ENCODE measurements at places on chromosomes 2 and 18. TPM values are rescaled to one million over a fixed set of nuclear protein-coding genes. Genes with fewer than 3 reads are reported as not detected.

The CLIP4 gene
- total RNA-seq: 64.2 TPM

The RALB gene
- 53.6 TPM for total RNA-seq

The ANO7 gene
- 0.36 TPM for total RNA-seq

The TANC1 gene
- 12.9 TPM for total RNA-seq

The DCDC2C gene
- not detected for total RNA-seq

- no peak overlapping the region for H3K4me3 ChIP-seq
- peaks cover 29% of the 10 kb centered on the region for H3K36me3 ChIP-seq
- no peak for DNase-seq
- no peak overlapping the region for H3K27ac ChIP-seq
- H3K27me3 ChIP-seq: no peaks in the 10 kb centered on the region
Measured at GRCh38 chr2:99569386-99569785, 79.6 kb upstream of the REV1 start.

DNA sequence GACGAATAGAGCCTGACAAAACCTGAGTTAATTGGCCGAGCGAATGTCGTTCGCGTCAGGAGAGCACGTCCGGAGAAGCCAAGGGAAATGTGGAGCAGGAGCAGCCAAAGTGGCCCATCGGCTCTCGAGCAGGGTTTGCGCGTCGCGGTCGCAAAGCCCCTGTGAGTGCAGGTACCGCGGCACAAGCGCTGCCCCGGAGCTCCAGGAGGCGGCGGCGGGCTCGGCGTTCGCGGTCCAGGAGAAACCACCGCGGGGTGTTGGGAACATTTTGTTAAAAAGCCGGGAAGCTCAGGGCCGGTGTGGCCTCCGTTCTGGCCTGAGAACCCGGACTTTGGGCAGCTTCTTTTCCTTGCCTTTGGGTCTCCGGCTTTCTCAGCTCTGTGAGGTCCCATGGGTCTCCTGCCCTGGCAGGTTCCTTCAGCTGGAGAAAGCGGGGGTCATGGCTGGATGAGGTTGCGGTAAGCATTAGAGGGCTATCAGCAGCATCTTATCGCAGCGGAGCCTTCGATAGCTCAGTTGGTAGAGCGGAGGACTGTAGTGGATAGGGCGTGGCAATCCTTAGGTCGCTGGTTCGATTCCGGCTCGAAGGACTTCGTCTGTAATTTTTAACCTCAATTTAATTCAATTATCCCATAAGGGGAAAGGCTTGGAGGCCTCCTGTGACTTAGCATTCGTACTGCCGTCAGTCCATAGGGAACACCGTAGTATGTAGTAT lies 1.0 kb upstream of the AGBL5 start:
- peaks cover 5% of the 10 kb centered on the region for H3K4me1 ChIP-seq
- H3K4me3 ChIP-seq: peak overlapping the region; percentile 78
- H3K36me3 ChIP-seq: peaks cover 14% of the 10 kb centered on the region
- DNase-seq: peak; percentile 98

GRCh38 chr18:74476140-74476539 lies 19.0 kb upstream of the DIPK1C start:
- H3K27me3 ChIP-seq: peaks cover 18% of the 10 kb centered on the region
- H3K36me3 ChIP-seq: no peaks in the 10 kb centered on the region
- no peaks in the 10 kb centered on the region for H3K4me1 ChIP-seq
- no peak overlapping the region for H3K27ac ChIP-seq
- peak; percentile 8 for DNase-seq

DNA sequence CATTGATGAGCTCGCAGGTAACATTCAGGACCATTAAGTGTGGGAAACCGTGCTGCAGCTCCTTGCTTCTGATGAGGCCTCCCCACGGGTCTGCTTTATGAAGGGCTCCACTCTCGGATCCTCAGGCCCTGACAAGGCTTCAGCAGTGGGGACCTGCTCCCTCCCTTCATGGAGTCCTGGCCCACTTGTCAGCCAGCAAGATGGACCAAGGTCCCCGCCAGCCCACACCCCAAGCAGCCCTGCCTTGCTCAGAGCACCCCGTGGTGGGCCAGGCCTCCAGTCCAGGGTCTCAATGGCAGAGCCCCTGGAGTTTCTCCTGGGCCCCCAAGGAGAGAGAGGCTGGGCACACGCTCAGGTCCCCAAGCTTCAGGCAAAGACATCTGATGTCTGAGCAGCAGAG lies 41.5 kb downstream of the CROCC2 start:
- no peaks in the 10 kb centered on the region for H3K4me1 ChIP-seq
- H3K4me3 ChIP-seq: no peak overlapping the region
- H3K27me3 ChIP-seq: peaks cover 6% of the 10 kb centered on the region
- DNase-seq: no peak

DNA sequence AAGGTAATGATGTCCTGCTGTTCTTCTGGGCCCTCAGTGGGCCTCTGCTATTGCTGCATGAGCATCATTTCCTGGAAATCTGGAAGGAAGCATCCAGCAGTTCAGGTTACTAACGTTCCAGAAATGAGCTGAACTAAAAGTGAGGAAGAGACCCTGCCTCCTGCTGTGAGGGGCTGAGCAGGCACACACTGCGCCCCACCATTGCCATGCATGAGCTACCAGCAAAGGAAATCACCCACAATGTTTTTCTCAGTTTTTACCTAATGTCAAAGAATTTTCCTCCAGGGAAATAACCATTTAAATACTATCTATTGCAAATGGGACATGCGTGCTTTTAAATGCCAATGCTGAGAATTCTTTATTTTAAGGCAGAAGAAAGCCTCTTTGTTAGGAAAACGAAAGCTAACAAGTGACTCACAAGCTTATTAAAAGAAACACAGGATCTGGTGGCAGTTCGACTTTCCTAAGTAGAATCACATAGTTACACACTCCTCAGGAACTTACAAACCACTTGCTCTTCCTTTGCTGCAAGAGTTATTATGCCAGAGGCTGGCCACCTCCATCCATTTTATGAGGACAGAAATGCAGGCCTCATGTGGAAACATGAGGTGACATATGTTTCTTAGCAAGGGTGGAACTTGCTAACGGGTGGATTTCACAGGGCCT lies 152.6 kb upstream of the TTC39C start:
- H3K27me3 ChIP-seq: no peaks in the 10 kb centered on the region
- no peaks in the 10 kb centered on the region for H3K36me3 ChIP-seq
- peak; percentile 95 for DNase-seq

DNA sequence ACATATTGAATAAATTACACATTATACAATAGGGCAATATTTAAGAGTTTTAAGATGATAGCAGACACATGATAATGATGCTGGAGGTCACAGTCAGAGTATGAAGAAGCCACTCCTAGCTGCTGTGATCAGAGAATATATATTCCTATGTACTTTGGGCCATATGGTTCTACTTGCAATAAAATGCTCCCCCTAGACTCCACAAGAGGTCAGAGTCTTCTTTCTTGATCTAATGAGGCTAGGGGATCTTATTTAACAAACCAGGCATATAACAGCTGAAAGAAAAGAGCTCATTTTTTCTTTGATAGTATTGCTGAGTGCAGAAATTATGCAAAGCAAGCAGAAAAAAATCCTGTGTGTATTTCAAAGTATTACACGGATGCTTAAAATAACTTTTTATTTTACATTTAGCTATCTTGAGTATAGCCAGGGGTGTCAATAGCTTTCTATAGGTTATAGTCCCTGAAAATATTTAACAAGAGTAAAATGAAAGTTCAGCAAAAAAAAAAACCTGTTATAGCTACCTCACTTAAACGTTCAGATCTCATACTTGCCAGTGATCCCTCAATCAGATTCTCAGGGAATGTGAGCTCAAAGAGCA lies 748.7 kb upstream of the CHAC2 start:
- no peaks in the 10 kb centered on the region for H3K4me1 ChIP-seq
- H3K27ac ChIP-seq: no peak overlapping the region
- no peak overlapping the region for H3K4me3 ChIP-seq
- no peaks in the 10 kb centered on the region for H3K27me3 ChIP-seq
- H3K36me3 ChIP-seq: no peaks in the 10 kb centered on the region
- peak; percentile 34 for DNase-seq

DNA sequence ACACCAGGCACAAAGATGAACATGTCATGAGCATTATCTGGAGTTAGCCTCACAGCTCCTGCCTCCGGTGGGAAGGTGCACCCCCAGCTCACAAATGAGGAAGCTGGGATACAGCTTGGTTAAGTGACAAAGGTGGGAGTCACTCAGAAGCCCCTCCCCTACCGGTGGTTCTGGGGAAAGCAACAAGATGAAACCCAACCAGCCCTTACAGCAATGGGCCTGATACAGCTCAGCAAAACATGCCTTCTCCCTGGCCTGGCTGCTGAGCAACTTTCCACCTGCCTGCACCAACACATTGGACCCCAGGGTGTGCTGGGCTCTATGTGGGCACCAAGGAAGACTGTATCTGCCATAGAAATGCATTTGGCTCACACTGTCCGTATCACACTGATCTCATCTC lies 113.2 kb downstream of the GYPC start:
- no peak overlapping the region for H3K27ac ChIP-seq
- H3K36me3 ChIP-seq: no peaks in the 10 kb centered on the region
- no peaks in the 10 kb centered on the region for H3K4me1 ChIP-seq
- H3K4me3 ChIP-seq: no peak overlapping the region

GRCh38 chr18:38450876-38451275 lies 885.3 kb upstream of the CELF4 start:
- no peaks in the 10 kb centered on the region for H3K36me3 ChIP-seq
- H3K27me3 ChIP-seq: no peaks in the 10 kb centered on the region
- H3K4me3 ChIP-seq: no peak overlapping the region
- DNase-seq: no peak

DNA sequence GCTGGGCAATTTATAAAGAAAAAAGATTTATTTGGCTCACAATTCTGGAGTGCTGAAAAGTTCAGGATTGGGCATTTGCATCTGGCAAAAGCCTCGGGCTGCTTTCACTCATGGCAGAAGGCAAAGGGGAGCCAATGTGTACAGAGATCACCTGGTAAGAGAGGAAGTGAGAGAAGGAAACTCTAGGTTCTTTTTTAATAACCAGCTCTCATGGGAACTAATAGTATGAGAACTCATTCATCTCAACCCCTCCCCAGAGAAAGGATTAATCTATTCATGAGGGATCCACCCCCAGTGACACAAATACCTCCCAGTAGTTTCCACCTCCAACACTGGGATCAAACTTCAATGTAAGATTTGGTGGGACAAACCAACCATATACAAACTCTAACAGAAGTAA lies 129.0 kb downstream of the EVA1A start:
- no peak overlapping the region for H3K27ac ChIP-seq
- no peaks in the 10 kb centered on the region for H3K36me3 ChIP-seq
- H3K4me1 ChIP-seq: no peaks in the 10 kb centered on the region
- H3K27me3 ChIP-seq: peaks cover 20% of the 10 kb centered on the region

DNA sequence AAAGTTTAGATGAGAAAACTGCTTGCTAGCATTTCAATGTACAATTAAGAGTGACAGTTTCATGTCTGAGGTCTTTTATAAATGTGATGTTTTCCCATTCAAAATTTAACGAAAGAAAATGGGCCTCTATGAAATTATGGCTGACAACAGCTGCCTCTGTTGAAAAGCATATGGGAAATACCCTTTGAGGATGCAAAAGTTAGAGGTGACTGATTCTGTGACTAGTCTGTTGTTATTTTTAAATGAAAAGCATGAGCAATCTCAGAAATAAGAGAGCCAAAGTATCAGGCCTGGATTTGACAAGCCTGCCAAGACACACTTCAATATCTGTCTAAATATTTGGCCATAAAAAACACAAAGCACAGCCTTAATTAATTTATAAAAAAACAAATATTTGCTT lies 580.8 kb downstream of the ERBB4 start:
- no peak overlapping the region for H3K27ac ChIP-seq
- H3K4me1 ChIP-seq: no peaks in the 10 kb centered on the region
- H3K36me3 ChIP-seq: no peaks in the 10 kb centered on the region
- no peak overlapping the region for H3K4me3 ChIP-seq

DNA sequence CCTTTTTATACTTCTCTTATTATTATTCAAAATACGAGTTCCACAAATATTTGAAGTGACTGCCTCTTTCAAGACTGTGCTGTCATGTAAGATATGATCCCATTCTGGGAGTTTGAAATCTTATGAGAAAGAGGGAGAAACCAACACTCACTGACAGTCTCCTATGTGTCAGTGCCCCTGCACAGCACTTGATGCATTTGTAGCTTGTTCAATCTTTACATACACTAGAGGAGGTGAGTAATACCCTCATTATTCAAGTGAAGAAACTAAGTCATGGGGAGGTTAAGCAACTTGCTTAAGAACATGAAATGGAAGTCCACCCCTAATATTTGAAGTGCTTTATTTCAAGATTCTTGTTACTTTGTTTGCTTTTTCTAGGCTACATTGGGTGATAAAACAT lies 459.5 kb upstream of the FANCL start:
- H3K27ac ChIP-seq: no peak overlapping the region
- DNase-seq: no peak
- no peak overlapping the region for H3K4me3 ChIP-seq
- H3K27me3 ChIP-seq: no peaks in the 10 kb centered on the region
- H3K36me3 ChIP-seq: no peaks in the 10 kb centered on the region
- H3K4me1 ChIP-seq: no peaks in the 10 kb centered on the region

- no peak for DNase-seq
- no peaks in the 10 kb centered on the region for H3K4me1 ChIP-seq
- H3K27me3 ChIP-seq: no peaks in the 10 kb centered on the region
- H3K27ac ChIP-seq: no peak overlapping the region
- H3K36me3 ChIP-seq: no peaks in the 10 kb centered on the region
- no peak overlapping the region for H3K4me3 ChIP-seq
Measured at GRCh38 chr2:104077573-104077972, 776.3 kb upstream of the POU3F3 start.

DNA sequence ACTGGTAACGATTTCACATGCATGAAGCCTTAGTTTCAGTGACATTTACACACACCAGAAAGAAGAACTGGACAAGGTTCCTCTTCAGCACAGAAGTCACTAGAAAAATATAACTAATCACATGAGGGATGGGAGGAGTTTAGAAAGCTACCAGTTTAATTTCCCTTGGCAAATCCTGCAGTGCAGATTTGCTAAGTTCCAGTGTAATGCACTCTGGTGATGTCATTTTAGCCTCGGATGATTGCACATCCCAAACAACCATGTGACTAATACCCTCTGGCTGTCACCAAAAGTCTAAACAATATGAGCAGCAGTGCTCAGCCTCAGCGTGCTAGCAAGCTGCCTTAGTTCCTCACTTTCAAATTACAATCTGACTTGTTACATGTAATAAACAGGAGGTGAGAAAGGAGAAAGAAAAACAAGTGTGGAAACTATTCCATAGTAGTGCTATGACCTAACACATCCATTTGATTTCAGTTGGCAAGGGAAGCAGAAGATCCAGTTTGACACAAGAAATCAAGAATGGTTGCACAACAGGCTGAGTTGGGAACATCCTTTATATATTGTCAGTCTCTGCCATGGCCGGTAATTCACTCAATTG lies 35.3 kb upstream of the PPP1CB start:
- no peak overlapping the region for H3K4me3 ChIP-seq
- DNase-seq: peak; percentile 98
- H3K27ac ChIP-seq: peak overlapping the region; percentile 47
- no peaks in the 10 kb centered on the region for H3K36me3 ChIP-seq
- H3K27me3 ChIP-seq: no peaks in the 10 kb centered on the region

GRCh38 chr2:213149949-213150314 lies 1.5 kb downstream of the IKZF2 start:
- H3K27ac ChIP-seq: peak overlapping the region; percentile 93
- H3K36me3 ChIP-seq: no peaks in the 10 kb centered on the region
- peak overlapping the region; percentile 73 for H3K4me3 ChIP-seq
- H3K27me3 ChIP-seq: no peaks in the 10 kb centered on the region

DNA sequence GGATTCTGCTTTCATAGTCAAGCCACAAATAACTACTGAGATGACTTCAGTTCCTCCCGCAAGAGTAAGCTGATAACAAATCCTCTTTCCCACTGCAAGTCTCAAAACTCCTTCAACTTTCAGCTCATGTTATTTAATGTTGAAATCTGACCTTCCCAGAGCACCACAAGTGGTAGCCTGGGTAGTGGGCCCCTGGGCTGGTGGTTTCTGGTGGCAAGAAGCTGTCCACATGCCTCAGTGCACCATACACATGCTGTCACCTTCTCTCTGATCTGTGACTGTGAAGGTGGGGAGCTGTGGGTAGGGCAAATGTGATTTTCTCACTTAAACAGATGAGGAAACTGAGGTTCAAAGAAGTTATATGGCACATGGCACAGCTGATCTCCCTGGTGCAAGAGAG lies 246.1 kb upstream of the EPAS1 start:
- no peak for DNase-seq
- H3K4me3 ChIP-seq: no peak overlapping the region
- H3K4me1 ChIP-seq: no peaks in the 10 kb centered on the region

Data from IMR-90 (cell line).